GM23338 (cell line): ENCODE measurements at places on chromosomes 13 and 19. TPM values are rescaled to one million over a fixed set of nuclear protein-coding genes. Genes with fewer than 3 reads are reported as not detected.
A peak's percentile ranks its signal among the peaks of the same experiment; 100 is the strongest.

The CADM4 gene
- total RNA-seq, result 21.2 and 26.0 TPM in 2 replicates

The ZNF772 gene
- total RNA-seq, result 27.7 and 28.0 TPM in 2 replicates

The APOC4 gene
- not detected in 2 replicates for total RNA-seq

The IGFL2 gene
- not detected in 2 replicates for total RNA-seq

The ZNF552 gene
- 15.7 and 18.9 TPM in 2 replicates for total RNA-seq

DNA sequence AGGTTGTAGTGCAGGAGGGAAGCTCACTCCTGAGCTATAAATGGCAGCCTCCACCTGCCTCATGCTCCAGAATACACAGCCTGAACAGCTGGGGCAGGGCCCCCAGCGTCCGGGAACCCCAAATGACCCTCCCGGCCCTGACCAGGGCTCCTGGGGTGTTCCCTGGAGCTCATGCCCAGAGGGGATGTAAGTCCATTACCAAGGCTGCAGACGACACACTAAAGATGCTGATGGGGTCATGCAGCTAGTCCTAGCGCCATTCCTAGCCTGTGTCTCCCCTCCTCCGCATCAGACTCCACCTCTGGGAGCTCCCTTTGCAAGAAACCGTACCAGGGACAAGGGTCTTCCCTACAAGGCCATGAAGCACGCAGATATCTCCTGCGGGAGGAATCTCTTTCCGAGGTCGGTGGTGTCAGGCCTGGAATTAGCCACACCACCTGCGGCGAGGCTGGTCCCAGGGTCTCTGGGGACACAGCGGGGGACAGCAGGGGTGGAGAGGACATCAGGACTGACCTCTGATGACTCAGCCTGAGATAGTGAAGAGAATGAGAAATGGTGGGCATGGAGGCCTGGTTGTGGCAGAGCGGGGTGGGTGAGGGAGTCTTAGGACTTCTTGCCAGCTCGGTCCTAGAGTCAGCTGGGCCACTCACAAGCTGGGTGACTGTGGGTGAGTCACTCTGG is 11.9 kb upstream of the TPM4 start:
- H3K27ac ChIP-seq, result no peak overlapping the region
- no peaks in the 10 kb centered on the region for H3K36me3 ChIP-seq
- no peak for DNase-seq
- no peak overlapping the region for H3K4me3 ChIP-seq

DNA sequence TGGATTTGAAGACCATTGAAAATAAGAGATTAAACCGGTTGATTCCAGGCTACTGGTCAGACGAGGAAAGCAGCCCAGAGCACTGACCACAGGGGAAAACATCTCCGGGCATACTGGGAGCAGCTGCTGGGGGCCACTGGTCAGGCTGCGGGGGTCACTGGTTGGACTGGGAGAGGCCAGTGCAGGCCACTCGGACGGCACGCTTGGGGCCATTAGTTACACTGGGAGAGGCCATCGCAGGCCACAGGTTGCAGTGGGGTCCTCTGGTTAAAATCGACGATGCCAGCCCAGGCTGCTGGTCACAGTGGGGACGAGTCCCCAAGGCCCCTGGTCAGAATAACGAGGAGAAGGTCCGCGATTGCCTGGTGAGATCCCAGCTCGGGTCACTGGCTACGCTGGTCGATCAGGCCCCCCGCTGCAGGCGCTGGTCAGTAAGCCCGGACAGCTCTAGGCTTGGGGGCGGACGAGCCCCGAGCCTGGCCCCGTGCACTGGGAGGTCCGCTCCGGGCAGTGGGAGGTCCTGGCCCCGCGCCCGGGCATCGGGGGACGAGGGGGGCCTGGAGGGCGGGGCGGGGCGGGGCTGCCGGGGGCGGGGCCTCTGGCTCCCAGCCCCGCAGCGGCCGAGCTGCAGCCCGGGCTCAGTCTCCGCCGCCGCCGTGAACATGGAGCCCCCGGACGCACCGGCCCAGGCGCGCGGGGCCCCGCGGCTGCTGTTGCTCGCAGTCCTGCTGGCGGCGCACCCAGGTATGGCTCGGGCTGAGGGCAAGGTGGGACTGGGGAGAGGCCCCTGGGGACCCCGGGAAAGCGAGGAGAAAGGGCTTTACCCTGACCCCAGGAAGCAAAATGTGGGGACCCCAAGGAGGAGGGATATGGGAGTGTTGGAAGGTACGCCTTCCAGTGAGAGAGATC is at the start of gene BCAM:
Gene BCAM, plus strand, starts transcription at position 641 of the 909 bp plus-strand sequence. Its CDS starts 22 bp downstream, at position 663.
- peaks cover 34% of the 10 kb centered on the region for H3K4me1 ChIP-seq
- no peaks in the 10 kb centered on the region for H3K36me3 ChIP-seq
- peak; percentile 83 for DNase-seq
- H3K4me3 ChIP-seq, result peak within 1 kb of the TSS; percentile 85

DNA sequence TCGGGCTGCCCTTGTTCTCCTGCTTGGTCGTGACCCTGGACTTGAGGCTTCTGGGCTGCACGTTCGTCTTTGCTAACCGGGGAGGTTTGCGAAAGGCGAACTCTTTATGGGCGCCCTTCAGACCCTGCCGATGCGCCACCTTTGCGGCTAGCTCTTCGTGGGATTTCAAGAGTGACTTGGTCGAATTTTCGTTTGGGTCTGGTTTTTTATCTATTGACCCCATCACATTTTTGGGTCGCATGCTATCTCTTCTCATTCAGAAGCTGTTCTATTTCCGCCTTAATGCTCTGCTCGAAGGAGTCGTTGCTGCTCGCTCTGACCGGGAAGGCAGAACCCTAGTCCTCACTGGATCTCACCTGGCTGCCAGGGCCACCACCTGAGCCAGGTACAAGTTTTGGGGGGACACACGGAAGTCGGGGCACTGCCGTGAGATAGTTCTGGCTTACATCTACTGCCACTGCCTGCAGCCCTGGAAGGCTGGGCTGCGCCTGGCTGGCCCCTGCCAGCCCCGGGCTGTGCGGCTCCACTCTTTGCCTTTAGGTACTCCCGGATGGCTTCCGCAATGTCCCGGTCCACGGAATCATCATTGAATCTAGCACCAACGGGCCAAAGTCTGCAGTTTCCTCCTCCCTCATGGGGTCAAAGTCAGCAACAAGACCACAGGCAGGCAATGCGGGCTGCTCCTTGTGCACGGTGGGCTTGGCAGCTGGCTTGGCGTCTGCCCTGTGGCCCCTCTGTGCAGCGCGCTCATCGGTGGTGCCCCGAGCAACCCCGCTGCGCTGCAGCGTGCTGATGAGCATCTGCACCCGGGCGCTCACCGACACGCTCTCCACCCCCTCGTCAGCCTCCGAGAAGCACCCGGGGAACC is 16.2 kb downstream of the RB1 start:
- no peaks in the 10 kb centered on the region for H3K4me1 ChIP-seq
- no peak for DNase-seq
- no peaks in the 10 kb centered on the region for H3K27me3 ChIP-seq

DNA sequence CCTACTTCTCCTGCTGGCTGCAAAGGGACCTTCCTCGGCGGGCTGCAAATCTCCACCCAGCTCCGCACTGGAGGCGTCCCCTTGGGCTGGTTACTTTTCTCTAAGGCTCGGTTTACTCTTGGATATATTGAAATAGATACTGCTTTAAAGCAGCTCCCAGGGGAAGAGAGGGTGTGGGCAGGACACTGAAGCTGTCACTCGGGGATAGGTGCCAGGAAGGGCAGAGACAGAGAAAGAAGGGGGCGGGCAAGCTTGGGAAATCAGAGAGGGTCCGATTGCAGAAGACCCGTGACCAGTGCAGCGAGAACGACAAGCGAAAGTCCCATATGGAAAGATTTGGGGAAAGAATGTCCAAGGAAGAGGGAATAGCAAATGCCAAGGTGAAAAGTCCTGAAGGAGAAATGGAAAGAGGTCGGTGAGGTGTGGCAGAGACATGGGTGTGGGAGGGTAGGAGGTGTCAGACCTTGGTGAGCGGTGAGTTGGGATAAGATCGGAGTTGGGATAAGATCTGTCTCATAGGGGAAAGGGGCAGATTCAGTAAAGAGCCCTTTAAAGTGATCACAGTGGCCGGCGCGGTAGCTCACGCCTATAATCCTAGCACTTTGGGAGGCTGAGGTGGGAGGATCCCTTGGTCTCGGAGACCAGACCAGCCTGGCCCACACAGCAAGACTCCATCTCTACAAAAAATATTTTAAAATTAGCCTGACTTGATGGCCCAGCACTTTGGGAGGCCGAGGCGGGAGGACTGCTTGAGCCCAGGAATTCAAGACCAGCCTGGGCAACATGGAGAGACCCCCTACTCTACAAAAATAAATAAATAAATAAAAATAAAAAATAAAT is 618 bp downstream of the THSD8 start:
- peaks cover 9% of the 10 kb centered on the region; the same call in 1 of the 2 replicates for H3K36me3 ChIP-seq
- no peak for DNase-seq
- no peak overlapping the region for H3K27ac ChIP-seq
- H3K27me3 ChIP-seq, result peaks cover 10% of the 10 kb centered on the region
- H3K4me1 ChIP-seq, result peaks cover 11% of the 10 kb centered on the region; the same call in 1 of the 2 replicates

GRCh38 chr13:59088716-59089115 is 1075.0 kb downstream of the DIAPH3 start:
- H3K4me1 ChIP-seq, result no peaks in the 10 kb centered on the region
- H3K4me3 ChIP-seq, result no peak overlapping the region
- H3K27ac ChIP-seq, result no peak overlapping the region
- H3K27me3 ChIP-seq, result no peaks in the 10 kb centered on the region

DNA sequence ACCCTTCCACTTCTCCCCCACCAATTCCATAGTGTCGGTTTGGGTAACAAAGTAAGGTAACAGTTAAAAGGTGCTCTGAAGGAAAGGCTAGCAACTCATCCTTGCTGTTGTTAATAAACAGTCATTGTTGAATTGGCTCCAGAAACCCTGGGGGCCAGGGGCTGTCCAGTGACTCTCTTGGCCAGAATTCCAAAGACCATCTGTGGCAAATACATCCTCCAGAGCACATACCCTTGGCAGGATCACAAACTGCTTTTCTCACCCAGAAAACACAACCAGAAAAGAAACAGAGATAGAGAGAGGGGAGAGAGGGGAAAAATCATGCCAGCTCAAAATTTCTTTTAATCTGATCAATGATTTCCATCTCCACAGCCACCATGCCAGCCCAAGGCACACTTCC is 22.1 kb downstream of the CACNA1A start:
- no peak overlapping the region for H3K27ac ChIP-seq
- no peaks in the 10 kb centered on the region for H3K27me3 ChIP-seq
- H3K4me1 ChIP-seq, result no peaks in the 10 kb centered on the region
- DNase-seq, result no peak
- no peaks in the 10 kb centered on the region; the same call in 1 of the 2 replicates for H3K36me3 ChIP-seq
